Effector CD4-positive, alpha-beta T cell (primary cell): ENCODE measurements at places on chromosomes 11 and 22.

DNA sequence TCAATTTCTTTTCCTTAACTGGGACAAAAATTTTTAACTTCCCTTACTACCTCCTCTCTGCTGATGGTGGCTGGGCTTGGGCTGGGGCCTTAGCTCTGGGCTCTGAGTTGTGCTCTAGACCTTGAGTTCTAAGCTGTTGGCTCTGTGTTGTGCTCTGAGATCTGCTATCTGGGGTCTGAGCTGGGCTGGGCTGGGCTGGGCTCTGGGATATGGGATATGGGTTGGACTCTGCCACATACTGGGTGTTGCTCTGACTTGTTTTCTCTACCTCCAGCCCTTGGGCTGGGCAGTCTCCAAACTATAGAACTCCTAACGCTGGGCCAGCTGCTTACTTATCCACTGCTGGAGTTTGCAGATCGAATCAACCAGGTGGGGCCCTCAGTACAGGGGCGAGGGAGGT, 41.9 kb downstream of the DNHD1 start:
- no peak for DNase-seq

DNA sequence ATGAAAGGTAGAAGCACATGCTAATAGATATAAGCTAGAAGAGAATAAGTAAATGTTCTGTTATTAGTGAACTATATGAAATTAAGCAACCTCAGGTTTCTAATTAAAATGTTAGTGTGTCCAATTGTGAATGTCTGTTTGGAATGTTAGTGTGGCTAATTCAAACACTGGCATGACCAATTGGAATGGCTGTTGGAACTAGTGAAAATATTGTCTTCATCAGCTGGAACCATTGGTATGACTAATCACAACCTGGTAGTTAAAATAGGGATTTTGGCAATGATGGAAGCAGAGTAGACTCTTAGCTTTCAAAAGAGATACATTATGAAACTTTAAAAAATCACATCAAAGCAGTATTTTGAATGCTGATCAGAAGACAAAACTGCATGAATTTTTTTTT, 66.8 kb downstream of the CYB5R2 start:
- DNase-seq = no peak

GRCh38 chr11:113732092-113732491, 26.0 kb upstream of the TMPRSS5 start:
- DNase-seq = no peak

GRCh38 chr11:84396521-84396920, 1110.4 kb upstream of the CCDC90B start:
- no peak for DNase-seq

GRCh38 chr11:64772303-64773018, 5.9 kb downstream of the SF1 start:
- DNase-seq = no peak
